Sigmoid colon (tissue), 7 donors: ENCODE measurements at places on chromosomes 16 and 17.

DNA sequence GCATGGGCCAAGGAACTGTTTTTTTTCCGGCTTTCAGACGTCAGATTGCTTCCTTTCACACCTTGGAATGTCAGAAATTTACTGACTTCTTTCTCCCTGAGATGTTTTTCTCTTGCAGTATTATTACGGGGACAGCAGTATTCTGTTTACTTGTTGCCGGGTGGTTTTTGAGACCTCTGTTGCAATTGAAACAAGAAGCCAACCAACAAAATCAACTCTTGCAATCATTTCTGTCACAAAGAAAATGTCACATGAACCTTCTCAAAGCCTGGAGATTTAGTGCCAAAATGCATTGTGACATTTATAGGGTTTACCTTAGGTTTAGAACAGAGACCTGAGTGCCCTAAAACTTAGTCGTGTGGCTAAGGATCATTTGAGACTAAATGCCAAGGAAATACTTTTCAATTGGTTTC lies 174.3 kb downstream of the MAP2K6 start:
- H3K4me1 ChIP-seq: peaks cover 7% of the 10 kb centered on the region
- H3K27ac ChIP-seq: no peak overlapping the region
- H3K36me3 ChIP-seq: no peaks in the 10 kb centered on the region
- no peaks in the 10 kb centered on the region for H3K27me3 ChIP-seq
- no peak overlapping the region for H3K4me3 ChIP-seq

- DNase-seq: no peak
- H3K4me3 ChIP-seq: no peak overlapping the region
- no peaks in the 10 kb centered on the region for H3K27me3 ChIP-seq
Measured at GRCh38 chr16:1878256-1878655, 6.3 kb upstream of the MEIOB start.

DNA sequence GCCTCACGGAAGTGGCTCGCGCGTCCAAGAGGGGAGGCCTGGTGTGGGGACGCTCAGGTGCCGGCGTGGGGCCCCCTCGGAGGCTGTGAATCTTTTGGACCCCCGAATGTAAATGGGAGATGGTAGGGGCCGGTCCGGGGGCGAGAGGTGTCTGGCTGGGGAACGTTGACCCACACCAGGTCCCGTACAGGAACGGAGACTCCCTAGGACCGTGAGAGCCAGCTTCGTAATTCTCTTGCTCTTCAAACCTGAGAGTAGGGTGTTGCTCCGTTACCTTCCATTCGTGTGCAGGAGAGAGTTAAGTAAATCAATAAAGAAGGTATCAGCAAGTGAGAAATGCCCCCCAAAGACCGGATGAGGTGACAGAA lies 481 bp downstream of the LYRM1 start:
- H3K27me3 ChIP-seq: no peaks in the 10 kb centered on the region
- peak overlapping the region; percentile 78 for H3K4me3 ChIP-seq
- DNase-seq: no peak
- H3K36me3 ChIP-seq: no peaks in the 10 kb centered on the region
- H3K4me1 ChIP-seq: peaks cover 77% of the 10 kb centered on the region
- peak overlapping the region; percentile 96 for H3K27ac ChIP-seq

DNA sequence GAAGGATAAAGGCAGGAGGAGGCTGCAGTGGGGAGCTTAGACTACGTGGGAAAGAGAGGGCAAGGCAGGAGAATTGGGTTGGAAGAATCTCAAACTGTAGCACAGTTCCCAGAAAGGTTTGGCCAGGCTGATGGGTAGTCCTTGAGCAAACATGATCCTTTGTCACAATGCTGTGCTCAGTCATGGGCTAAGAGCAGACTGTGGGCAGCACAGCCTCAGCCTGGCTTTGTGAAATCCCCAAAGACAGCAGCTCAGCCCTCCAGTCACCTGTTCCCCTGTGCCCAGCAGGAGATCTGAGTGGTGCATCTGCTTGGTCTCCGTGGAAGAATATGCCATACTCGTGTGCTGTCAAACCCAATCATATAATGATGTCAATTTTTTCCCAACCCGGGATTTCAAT lies 10.6 kb upstream of the ENGASE start:
- no peak overlapping the region for H3K4me3 ChIP-seq
- DNase-seq: peak; percentile 9
- H3K27me3 ChIP-seq: no peaks in the 10 kb centered on the region
- H3K27ac ChIP-seq: no peak overlapping the region
- no peaks in the 10 kb centered on the region for H3K4me1 ChIP-seq

GRCh38 chr17:44448412-44448811 lies 54.8 kb downstream of the GPATCH8 start:
- no peak overlapping the region for H3K27ac ChIP-seq
- DNase-seq: no peak
- H3K4me3 ChIP-seq: no peak overlapping the region
- H3K36me3 ChIP-seq: no peaks in the 10 kb centered on the region

DNA sequence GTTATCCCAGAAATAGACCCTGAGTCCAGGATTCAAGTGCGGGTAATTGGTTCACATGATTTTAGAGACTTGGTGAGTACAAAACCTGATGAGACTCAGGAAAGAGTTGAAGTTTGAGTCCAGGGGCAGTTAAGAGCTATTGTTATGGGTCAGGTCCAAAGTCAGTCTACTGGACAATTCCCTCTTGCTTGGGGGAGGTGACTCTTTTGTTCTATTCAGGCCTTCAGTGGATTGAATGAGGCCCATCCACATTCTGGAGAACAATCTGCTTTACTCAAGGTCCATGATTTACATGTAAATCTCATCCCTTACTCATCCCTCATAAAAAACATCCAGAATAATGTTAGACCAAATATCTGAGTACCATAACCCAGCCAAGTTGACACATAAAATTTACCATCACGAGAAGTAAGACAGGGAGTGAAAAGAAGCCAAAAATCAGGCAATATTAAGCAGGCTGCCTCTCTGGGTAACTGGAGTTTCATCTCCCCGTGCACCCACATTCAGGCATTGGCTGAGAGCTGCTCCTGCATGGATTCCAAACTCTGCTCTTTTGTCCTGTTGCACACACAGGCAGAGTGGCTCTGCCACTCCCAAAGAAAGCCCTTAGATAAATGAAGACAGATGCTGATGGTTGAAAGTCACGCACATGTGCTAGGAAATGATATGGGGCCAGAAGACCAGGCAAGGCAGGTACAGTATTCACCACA lies 156.0 kb upstream of the SALL1 start:
- no peak for DNase-seq
- no peak overlapping the region for H3K27ac ChIP-seq
- H3K27me3 ChIP-seq: no peaks in the 10 kb centered on the region
- H3K36me3 ChIP-seq: no peaks in the 10 kb centered on the region

GRCh38 chr16:1537138-1537577 lies 3.7 kb downstream of the TMEM204 start:
- H3K4me1 ChIP-seq: peaks cover 74% of the 10 kb centered on the region
- peaks cover 34% of the 10 kb centered on the region for H3K36me3 ChIP-seq
- H3K27me3 ChIP-seq: no peaks in the 10 kb centered on the region
- peak overlapping the region; percentile 83 for H3K27ac ChIP-seq

DNA sequence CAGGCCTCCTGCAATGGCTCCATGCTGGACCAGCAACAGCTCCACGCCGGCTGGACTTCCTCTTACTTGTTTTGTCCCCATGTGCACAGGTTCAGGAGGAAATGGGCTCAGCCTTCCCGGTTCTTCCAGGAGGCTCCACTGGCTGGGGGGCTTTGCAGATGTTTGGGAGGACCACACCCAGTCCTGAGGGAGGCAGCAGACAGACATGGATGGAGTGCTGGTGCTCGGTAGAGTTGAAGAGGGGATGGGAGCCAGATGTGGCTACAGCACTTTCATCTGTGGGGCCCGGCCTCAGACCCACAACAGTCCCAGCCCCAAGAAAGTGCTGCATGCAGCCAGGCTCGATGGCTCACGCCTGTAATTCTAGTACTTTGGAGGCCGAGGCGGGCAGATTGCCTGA lies 21.8 kb downstream of the NARF start:
- no peaks in the 10 kb centered on the region for H3K27me3 ChIP-seq
- no peaks in the 10 kb centered on the region for H3K4me1 ChIP-seq
- H3K36me3 ChIP-seq: peaks cover 43% of the 10 kb centered on the region
- DNase-seq: no peak
- no peak overlapping the region for H3K4me3 ChIP-seq
- no peak overlapping the region for H3K27ac ChIP-seq

DNA sequence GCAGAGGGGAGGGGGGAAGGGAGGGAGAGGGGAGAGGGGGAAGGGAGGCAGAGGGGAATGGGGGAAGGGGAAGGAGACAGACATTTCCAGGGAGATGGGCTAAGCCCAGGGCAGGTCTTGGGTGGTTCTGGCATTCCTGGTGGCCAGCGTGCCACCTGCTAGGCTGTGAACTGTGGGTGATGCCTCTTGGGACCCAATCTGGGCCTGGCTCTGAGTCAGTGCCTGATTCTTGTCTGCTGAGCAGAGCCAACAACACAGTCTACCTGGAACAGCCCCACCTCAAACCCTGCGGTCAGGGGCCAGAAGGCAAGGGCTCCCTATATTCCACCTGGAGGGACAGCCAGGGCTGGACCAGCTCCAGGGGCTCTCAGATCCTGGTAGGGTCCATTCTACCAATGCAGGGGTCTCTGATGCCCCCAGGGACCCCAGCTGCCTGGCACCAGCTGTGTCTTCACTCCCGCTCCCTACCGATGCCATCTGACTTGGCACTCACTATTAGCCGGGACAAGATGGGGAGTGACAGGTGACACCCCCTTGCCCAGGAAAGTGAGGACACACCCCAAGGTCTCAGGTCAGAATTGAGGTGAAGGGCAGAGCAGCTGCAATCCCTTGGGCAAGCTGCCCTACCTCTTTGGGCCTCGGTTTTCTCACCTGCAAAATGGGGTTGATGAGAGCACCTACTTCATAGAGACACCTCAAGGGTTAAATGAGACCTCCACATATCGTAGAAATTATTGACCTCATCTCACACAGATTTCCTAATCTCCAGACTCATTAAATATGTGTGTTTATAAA lies 87.2 kb downstream of the LITAF start:
- no peaks in the 10 kb centered on the region for H3K4me1 ChIP-seq
- H3K27me3 ChIP-seq: no peaks in the 10 kb centered on the region
- DNase-seq: no peak
- no peak overlapping the region for H3K4me3 ChIP-seq

GRCh38 chr16:57007050-57007449 lies 17.7 kb downstream of the NLRC5 start:
- H3K36me3 ChIP-seq: peaks cover 14% of the 10 kb centered on the region
- no peaks in the 10 kb centered on the region for H3K27me3 ChIP-seq
- no peak overlapping the region for H3K27ac ChIP-seq

GRCh38 chr17:59853168-59853918 lies 39.4 kb downstream of the TUBD1 start:
- peaks cover 38% of the 10 kb centered on the region for H3K4me1 ChIP-seq
- H3K27ac ChIP-seq: peak overlapping the region; percentile 80
- H3K4me3 ChIP-seq: no peak overlapping the region
- H3K27me3 ChIP-seq: no peaks in the 10 kb centered on the region

- H3K27me3 ChIP-seq: no peaks in the 10 kb centered on the region
- no peaks in the 10 kb centered on the region for H3K36me3 ChIP-seq
- no peak overlapping the region for H3K27ac ChIP-seq
- no peak overlapping the region for H3K4me3 ChIP-seq
Measured at GRCh38 chr17:9169116-9169515, 147.8 kb downstream of the NTN1 start.

DNA sequence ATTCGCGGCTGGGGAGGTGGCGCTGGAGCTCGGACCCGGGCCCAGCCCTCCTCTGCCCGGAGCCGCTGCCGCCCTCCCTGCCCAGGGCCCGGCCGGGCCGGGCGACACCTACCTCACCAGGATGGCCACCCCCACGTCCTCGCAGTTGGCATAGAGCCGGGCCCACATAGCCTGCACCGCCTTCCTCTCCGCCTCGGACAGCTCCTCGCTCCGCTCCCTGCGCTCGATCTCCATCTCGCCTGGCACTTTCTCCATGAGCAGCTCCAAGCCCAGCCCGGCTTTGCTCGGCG lies 276 bp downstream of the CYGB start:
- no peak for DNase-seq
- peak overlapping the region; percentile 34 for H3K4me3 ChIP-seq
- peaks cover 14% of the 10 kb centered on the region for H3K27me3 ChIP-seq

DNA sequence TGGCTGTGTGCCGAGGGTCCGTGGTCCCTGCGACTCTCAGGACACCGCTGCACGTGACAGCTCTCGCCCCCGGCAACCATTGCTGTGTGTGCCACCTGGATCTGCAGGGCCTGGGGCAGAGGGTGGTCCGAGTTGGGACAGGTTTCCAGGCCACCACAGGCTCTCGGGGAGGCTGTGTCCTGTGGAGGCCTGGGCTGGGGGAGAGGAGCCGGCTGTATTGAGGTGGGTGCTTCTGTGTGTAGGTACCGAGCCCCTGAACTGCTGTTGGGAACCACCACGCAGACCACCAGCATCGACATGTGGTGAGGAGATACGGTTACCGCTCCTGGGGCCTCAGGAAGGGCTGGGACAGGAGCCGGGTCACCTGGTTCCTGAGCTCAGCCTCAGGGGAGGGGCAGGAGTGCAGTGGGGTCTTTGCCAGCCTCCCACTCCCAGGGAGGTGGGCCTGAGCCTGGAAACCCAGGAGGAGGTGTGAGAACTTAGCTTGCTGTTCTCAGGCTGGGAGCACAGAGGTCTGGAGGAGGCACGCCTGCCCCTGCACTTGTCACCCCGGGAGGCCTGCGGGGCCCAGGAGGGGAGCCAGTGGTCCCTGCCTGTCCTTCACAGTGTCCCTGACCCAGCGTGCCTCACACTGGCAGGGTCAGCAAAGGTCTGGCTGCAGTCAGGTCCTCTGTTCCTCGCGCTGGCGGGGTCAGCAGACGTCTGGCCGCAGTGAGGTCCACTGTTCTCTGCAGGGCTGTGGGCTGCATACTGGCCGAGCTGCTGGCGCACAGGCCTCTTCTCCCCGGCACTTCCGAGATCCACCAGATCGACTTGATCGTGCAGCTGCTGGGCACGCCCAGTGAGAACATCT lies 7.3 kb downstream of the SPATA2L start:
- H3K4me1 ChIP-seq: no peaks in the 10 kb centered on the region
- H3K27me3 ChIP-seq: no peaks in the 10 kb centered on the region

DNA sequence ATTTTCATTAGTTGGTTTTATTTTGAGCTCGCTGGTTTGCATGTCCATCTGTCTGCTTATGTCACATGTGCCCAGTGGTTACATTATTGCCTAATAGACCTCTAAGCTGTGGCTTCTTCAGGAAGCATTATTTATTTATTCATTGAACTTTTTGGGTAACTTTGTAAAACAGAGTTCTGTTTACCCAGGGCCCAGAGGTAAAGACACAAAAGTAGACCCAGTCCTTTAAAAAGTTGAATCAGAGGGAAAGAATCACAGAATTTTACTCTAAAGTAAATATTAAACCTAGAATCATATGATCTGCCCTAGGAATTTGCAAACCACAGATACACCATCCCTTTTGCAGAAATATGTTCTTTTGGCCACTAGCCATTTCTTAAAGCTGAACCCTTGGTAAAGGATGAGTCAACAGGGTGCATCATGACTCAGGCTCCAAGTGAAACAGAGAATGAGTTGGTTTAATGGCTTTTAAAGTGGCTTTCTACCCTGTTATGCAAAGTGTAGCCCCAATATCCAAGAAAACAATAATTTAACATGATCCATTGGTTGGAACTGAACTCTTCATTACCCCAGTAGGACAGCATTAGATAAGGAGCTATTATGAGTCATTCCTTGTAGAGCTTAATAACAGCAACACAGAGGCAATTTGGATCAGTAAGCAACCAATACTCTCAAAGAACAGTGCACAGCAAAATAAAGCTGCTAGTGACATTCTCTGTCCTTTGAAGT lies 236.3 kb downstream of the KCNJ2 start:
- H3K27me3 ChIP-seq: no peaks in the 10 kb centered on the region
- no peaks in the 10 kb centered on the region for H3K4me1 ChIP-seq
- no peak overlapping the region for H3K4me3 ChIP-seq
- no peak for DNase-seq

- no peak overlapping the region for H3K27ac ChIP-seq
- no peaks in the 10 kb centered on the region for H3K36me3 ChIP-seq
- peaks cover 14% of the 10 kb centered on the region for H3K4me1 ChIP-seq
- DNase-seq: no peak
- no peak overlapping the region for H3K4me3 ChIP-seq
- peaks cover 22% of the 10 kb centered on the region for H3K27me3 ChIP-seq
Measured at GRCh38 chr16:71628810-71629209, 2.8 kb downstream of the MARVELD3 start.
